Breast epithelium (tissue), 4 donors: ENCODE measurements at places on chromosomes 2 and 18.

GRCh38 chr2:42572297-42573081 is 4.1 kb downstream of the MTA3 start:
- no peak for DNase-seq

- no peak for DNase-seq
Measured at GRCh38 chr18:32072321-32072720, 19.4 kb upstream of the RNF138 start.

DNA sequence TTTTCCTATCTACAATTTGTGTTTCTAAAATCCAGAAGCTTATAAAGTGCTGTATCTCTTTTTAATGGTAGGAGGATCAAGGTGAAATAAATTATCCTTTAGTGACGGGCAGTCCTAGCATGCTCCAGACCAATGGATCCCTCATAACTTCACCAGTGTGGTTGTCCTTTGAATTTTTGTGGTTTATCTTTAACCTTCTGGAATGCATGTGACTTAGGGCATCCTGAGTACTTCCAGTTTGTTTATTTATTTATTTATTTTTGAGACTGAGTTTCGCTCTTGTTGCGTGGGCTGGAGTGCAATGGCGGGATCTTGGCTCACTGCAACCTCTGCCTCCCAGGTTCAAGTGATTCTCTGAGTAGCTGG is 40.4 kb downstream of the NUP35 start:
- no peak for DNase-seq

DNA sequence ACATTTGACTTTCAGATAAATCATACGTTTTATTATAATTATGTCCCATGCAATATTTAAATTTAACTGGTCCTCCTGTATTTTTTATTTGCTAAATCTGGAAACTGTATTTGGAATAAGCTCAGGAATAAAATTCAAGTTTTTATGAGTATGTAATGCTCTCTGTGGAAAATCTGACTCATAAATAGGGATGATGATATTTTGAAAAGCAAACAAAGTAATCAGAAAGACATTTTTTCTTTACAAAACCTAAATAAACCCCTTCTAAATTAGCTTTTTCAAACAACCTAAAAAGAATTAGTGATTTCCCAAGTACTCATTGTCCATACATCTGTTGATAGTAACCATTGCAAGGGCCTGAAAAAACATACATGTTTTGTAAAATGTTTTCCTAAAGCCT is 41.1 kb downstream of the ASB1 start:
- no peak for DNase-seq

DNA sequence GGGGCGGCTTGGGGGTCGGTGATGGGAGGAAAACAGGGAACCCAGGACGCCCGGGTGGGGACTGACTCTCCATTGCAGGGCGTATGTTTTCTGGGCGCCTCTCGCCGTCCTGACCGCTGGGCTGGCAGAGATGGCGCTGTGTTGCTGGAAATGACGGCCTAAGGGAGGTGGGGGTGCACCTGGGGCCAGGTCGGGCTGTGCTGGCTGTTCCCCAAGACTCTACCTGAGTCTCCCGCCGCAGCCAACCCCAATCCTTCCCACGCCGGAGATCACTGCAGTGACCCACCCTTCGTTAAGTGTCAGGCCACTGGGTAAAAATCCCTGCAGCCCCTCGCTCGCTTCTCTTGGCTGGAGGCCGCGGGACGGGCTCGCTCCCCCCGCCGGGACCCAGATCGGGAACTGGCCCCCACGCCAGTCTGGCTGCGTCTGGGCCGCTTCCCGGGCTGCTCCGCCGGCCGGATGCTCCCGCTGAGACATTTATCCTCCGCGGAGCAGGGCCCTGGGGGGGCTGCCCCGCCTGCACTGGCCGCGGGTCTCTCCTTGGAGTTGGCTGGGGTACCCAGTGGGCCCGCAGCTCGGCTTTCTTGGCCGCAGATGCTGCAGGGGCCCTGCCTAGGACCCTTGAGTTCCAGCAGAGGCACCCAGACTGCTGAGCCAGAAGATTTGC is 7.8 kb upstream of the ARMC9 start:
- peak; percentile 66 for DNase-seq

DNA sequence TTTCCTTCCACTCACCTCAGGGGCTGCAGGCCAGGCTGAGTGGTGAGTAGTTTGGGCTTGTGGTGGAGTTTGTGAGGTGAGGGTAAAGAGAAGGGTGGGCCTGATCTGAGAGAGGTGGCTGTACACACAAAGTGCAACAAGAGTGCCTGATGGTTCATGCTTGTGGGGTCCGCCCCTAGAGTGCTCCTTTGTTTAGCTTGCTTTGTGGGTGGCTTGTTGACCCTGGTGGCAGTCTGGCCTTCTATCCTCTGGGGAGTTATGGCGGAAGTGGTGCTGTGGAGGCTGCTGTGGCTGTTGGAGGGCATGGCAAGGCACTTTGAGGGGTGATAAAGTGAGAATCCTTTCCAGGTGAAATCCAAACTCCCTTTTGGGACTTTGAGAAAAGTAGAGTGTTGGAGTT is 10.6 kb downstream of the UBE2F start:
- no peak for DNase-seq
